Fibroblast of mammary gland (primary cell): ENCODE measurements at places on chromosomes 12 and 14.
A peak's percentile ranks its signal among the peaks of the same experiment; 100 is the strongest.

DNA sequence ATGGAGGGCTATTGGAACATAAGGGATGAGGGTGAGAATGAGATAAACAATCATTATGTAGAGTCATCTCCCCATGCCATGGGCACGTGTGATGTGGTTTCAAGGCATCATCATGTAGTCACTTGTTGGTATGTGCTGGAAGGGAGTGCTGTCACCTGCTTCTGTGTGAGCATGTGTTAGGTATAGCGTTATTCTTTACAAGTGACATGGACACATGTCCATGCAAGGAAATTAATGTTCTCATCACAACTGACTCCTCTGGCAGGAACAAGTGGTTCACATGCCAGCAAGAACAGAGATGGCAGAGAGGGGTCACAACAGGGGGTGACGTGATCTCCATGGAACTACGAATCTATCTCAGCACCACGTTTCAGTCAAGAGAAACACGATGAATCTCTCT is 815.8 kb downstream of the BCL11B start:
- DNase-seq, result no peak

- DNase-seq, result peak; percentile 29
Observed at GRCh38 chr14:92122351-92122677, 545 bp downstream of the CPSF2 start.

DNA sequence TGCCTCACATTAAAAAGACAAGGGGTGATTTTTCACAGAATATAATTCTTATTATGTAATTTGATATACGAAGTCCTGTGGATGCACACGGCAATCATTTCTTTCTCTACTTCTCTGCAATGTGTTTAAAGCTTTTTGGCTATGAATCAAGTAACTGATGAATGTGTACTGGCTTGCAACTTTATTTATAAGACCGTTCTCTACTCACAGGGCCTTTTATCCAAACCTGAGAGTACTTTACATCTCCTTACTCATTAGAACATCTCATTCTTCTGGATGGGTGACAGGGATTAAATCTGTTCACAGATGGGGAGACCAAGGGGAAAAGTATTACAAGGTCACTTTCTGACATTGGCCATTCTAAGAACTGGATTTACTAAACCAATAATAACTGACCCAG is 215.8 kb upstream of the DIO2 start:
- peak; percentile 44 for DNase-seq

DNA sequence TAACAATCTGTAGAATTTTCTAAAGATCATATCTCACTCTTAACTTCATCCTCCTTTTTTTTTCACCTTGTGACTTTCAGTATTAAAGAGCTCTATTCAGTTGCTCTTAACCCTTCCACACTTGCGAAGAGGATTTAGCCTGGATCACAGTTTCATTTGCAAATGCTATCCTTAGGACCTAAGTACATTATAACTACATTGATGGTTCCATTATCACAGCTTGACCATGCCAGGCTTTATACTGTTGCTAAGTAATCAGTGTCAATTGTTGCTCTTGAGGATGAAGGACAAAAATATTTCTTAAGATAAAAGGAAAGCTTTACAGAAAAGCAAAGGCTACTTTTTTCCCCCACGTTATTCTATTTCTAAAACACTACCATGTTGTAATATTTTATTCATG is 122.2 kb downstream of the PDZRN4 start:
- no peak for DNase-seq

DNA sequence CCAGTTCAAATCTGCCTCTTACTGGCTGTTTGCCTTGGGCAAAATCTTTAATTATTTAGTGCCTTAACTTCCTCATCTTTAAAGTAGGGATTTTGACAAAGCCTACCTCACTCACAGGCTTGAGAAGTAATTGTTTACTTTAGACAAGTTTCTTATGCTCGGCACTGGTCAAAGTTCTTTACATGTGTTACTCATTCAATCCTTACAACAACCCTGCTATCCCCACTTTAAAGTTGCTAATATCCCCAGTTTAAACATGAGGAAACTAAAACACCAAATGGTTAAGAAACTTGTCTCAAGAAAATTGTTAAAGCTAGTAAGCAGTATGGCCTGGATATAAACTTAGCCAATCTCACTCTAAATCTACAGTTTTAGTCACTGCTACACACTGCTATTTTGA is 204.0 kb upstream of the AVPR1A start:
- DNase-seq, result no peak

- DNase-seq, result peak; percentile 84
Observed at GRCh38 chr14:61586544-61587055, 108.7 kb upstream of the HIF1A start.

GRCh38 chr14:68968051-68968450 is 11.1 kb downstream of the ACTN1 start:
- DNase-seq, result no peak

- DNase-seq, result peak; percentile 22
Observed at GRCh38 chr12:45216983-45217485, 1.1 kb downstream of the ANO6 start.

DNA sequence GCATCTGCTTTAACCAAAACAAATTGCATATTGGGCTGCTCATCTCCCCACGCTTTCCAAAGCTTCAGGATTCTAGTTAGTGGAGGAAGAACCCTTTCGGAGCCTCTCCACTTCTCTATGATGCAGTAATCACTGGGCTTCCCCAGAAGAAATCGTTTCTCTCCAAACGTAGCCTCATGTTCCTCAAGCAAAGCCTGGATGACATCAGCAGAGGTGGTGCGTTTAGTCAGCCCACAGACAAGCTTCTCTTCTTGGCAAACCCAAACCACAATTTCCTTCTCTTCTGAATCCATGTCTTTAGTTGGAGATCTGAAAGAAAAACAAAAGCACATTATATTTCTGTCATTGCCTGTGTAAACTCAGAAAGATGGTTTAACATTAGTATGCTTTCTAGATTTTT is 30.6 kb downstream of the RASSF9 start:
- peak; percentile 79 for DNase-seq

DNA sequence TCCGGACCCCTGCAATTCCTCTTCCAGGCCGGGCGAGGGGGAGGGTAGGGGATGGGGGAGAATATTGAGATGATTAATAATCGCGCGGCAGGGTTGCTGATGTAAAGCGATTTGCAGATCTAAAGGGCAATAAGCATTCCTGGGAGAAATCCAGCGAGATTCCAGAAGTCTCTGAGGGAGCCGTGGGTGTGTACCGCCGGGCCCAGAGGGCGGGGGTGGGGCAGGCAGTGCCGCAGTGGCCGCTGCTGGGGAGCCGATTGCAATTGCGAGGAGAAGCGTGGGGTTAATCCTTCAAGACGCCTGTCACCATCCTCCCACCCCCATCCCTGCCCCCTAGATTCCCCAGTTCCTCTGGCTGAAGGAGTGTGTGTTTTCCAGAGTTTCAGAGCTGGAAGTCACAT is 16.4 kb downstream of the FOS start:
- DNase-seq, result peak; percentile 83

DNA sequence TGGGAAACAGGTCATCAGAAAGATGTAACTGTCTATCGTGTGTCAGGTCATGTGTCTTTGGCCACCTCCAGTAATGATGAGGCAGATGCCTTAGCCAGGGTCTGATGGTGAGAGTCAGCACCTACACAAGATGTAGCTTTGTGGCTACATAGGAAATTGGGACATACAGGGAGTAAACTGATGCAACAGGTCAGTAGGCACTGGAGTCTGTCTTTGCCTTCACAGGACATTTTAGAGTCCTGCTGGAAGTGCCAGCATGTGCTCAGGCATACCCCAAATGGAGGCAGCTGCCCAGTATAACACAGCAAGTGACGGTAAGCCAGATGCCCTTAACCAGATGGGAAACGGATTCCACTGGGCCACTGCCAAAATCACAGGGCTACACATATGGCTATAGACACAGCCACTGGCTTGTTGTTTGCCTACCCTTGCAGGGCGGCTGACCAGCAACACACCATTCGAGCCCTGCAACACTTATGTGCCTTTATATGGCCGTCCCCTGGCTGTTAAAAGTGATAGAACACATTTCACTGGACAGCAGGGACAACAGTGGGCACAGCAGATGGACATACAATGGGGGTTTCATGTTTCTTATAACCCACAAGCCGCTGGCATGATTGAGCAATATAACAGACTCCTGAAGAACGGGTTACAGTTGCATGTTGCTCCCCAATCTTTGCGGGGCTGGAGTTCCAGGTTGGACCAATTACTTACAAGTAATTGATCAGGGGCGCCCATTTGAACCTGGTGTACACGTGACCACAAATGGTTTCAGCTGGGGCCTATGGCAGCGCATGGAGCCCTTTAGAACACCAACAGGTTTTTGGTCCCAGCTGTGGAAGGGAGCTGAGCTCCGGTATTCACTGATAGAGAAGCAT is 12.9 kb upstream of the RNASE12 start:
- no peak for DNase-seq

- DNase-seq, result no peak
Observed at GRCh38 chr12:106865683-106866082, 90.0 kb upstream of the TMEM263 start.

GRCh38 chr12:7292300-7292699 is 11.6 kb upstream of the ACSM4 start:
- DNase-seq, result no peak

- no peak for DNase-seq
Observed at GRCh38 chr14:99800781-99801180, 7.6 kb downstream of the EML1 start.

DNA sequence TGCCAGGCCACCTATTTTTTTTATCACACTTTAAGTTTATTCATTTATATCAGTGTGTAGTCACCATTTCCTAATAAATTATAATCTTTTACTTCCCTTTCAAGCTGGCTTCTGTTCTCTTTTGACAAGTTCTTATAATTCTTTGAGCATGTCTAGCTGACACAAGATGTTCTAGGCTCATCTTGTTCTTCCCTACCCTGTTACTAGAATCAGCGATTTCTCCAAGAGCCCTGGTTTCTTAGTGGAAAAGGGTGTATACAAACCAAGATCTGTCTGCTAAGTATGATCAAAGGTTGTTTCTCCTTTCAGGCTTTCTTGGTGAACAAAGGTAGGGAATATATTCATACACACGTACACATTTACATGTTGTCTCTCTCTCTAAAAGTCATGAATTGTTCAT is 51.0 kb downstream of the FGD4 start:
- DNase-seq, result no peak

DNA sequence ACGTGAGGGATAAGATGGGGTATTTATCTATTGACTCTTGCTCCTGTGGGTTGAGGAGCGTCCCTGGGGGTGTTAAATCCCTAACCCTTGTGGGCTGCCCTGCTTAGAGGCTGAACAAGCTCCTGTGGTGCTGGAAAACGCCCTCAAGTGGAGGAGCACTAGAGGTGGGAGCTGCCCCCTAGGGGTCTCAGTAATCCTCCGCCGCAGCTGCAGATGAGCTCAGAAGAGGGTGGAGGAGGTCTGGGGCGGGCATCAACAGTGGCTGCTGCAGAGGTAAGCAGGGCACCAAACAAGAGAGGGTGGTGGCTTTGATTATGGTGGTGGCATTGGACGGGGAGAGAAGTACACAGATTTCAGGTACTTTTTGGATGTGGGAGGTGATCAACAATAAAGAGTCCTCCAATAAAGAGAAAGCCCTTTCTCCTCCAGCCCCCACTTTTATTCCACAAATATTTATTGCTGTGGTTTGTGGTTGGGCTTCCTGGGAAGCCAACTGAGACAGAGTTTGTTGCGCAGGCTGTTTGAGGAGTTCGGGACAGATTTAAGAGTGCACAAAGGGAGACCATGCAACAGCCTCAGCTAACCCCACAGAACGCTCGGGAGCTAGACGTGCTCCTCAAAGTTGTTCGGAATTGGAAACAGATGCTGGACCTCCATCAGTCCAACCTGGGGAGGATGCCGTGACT is 179.9 kb downstream of the ADCK1 start:
- peak; percentile 64 for DNase-seq
